ENCODE measurements at places on chromosomes 11 and 22. TPM values are rescaled to one million over a fixed set of nuclear protein-coding genes. Genes with fewer than 3 reads are reported as not detected.
A peak's percentile ranks its signal among the peaks of the same experiment; 100 is the strongest.

Gene FOLR3
- total RNA-seq, result not detected

Gene OR51B5
- 0.78 TPM for total RNA-seq

Gene HTR3B
- total RNA-seq, result not detected

Gene PLEKHB1
- total RNA-seq, result 40.4 TPM

Gene PYGM
- 2.4 TPM for total RNA-seq

Gene KCNJ1
- not detected for total RNA-seq

Gene POU2AF3
- total RNA-seq, result 2.2 TPM

Gene MYRF
- 30.3 TPM for total RNA-seq

DNA sequence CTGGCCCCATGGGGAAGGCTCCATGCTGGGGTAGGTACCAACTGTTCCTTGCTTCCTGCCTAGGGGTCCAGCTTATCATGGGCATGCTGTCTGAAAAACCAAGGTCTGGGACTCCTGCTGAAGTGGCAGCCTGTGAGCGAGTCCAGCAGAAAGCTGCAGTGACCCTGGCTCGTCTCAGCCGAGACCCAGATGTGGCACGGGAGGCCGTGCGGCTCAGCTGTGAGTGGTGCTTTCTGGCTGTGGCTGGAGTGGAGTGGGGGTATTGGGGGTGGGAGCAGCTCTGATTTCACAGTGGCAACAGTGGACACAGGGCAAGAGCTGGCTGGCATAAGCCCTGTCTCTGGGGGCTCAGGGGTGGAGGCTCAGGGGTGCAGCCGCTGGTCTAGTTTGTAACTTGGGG lies 124.1 kb downstream of the INSC start:
- DNase-seq, result no peak

DNA sequence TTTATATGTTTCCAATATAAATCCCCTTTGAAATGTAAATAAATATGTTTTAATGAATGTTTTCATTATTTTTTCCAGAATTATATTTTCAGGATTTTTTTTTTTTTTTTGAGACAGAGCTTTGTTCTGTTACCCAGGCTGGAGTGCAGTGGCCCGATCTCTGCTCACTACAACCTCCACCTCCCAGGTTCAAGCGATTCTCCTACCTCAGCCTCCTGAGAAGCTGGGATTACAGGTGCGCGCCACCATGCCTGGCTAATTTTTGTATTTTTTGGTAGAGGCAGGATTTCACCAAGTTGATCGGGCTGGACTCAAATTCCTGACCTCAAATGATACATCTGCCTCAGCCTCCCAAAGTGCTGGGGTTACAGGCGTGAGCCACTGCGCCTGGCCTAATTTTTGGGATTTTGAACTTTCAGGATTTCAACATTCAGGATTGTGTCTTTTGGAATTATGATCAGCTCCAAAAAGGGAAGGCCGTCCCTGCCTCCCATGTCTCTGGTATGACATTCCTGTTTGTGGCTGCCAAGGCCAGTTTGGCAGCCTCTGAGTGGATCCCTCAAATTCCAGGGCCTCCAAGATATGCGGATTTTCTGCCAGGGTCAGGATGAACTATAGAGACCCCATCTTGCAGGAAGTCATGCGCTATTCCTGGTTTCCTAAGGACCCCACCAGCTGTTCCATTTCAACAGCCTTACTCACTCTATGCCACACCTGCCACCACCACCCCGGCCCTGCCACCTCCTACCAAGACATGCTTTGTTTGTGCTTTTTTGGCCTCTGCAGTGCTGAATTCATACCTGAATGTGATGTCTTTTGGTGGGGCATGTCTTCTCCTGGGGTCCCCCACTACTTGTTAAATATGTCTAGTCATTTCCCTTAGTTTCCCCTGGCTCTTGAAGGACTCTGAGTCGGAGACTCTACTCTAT lies 21.9 kb upstream of the TMPRSS4 start:
- DNase-seq, result no peak

DNA sequence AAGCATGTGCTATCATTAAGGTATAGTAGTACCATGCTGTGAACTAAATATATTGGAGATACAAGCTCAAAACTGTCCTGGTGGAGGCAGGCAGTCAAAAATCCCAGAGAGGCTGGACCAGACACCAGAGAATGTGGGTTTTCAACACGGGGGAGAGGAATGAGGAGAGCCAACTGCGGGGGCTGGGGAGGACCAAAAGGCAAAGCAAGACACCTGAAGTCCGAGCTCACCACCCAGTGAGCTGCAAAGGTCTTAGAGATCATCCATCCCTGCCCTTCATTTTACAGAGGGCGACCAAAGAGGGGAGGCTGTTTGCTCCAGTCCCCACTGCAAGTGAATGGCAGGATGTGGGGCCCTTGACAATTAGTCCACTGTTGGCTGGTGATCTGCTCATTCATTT lies 10.0 kb downstream of the RIBC2 start:
- DNase-seq, result no peak

DNA sequence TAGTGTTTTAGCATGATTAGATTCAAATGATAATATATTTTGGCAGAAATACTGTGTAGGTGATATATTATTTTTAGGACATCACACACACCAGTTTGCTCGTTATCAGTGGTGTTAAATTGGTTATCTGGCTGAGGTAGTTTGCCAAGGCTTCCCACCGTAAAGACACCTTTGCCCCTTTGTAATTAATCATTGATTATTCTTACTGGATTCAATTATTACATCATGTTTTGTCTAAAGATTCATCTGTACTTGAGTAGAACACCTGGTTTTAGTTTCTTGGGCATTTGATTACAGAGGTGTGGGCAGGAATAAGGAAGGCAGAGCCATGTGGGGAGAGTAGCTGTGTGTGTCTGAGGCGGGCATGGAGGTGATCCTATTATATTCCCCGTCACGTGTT lies 39.5 kb upstream of the ST14 start:
- DNase-seq, result no peak

DNA sequence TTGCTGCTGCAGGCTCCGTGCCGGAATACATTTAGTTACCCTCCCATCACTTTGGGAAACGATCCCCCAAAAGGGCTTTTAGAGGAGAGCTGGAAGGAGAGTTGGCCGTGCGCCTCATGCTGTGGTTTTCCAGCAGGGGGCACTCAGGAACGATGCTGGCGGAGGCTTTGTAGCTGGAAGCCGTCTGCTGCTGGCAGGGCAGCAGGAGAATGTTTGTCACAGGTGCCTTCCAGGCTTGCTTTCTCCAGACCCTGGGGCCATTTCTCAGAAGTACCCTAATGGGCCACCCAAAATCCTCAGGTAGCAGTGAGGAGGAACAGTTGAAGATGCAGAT lies 30.0 kb upstream of the CABP7 start:
- DNase-seq, result peak; percentile 92

- no peak for DNase-seq
These were observed 153.4 kb downstream of the CACNA1I start for GRCh38 chr22:39723899-39724351.

DNA sequence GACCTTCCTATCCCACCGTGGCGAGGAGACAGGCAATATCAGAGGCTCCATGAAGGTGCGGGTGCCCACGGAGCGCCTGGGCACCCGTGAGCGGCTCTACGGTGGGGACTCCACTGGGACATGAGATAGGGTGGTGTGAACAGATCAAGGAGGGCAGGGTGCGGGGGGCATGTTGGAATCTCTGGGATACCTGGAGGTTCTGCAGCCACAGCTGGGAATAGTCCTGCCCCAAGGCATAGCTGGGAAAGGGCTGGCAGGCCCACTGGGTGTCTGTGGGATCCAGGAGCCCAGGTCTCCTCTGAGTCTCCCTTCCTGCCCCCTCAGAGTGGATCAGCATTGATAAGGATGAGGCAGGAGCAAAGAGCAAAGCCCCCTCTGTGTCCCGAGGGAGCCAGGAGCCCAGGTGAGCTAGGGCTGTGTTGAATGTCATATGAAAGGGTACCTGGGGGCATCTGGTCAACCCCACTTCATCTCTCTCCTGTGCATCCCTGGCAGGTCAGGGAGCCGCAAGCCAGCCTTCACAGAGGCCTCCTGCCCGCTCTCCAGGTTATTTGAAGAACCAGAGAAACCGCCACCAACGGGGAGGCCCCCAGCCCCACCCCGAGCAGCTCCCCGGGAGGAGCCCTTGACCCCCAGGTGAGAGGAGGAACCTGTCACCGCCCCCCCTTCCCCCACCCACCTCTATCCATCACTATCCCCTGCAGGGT lies 8.5 kb downstream of the PHOX2A start:
- DNase-seq, result peak; percentile 27

DNA sequence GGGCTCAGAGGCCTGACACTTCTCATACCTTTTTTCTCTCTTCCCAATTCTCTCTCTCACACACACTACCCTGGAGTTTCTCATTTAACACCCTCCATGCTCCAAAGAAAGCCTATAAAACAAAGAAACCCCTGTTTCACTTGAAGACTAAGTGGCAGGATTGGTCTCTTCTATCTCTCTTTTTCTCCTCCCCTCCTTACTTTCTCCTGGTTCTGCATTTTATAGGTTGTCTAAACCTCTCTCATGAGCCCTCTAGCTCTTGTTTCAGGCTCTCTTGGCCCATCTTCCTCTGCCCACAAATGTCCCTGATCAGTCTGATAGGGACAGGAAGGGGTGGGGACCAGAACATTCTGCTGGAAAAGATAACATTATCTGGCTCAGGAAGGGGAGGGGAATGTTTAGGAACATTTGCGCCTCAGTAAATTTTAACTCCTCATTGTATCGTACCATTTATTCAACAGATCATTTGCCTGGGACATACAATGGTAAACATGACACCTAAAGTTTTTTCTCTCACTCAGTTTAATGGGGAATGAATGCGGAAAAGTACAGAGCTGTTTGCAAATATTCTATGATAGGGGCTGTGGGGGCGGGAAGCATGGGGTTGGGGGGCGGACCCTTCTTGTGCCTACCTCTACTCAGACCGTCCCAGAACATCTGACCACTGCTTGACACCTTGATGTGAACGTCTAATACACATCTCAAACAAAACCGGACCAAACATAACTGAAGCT lies 10.8 kb downstream of the CRYBA4 start:
- no peak for DNase-seq

DNA sequence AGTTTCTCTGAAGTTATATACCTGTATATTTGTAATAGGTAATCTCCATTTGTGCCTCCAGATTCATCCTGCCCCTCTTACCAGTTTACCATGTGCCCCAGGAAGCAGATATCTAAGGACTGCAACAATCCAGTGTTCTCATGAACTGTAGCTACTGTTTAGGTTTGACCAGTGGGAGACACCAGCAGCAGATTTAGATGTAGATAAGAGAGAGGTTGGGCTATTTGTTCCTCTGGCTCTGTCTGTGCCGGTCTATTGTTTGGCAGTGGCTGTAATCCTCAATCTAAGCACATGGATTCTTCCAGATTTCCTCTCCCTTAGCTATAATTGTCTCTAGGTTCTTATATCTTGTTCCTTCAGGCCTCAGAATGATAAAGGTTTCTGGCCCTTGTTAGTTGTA lies 88.4 kb downstream of the ANO3 start:
- DNase-seq, result peak; percentile 53

GRCh38 chr22:26753125-26753862 lies 95.9 kb downstream of the MIAT start:
- DNase-seq, result no peak

- no peak for DNase-seq
These were observed 13.0 kb upstream of the MALAT1 start for GRCh38 chr11:65485920-65486219.

- DNase-seq, result no peak
These were observed 155.2 kb downstream of the DCDC1 start for GRCh38 chr11:31214372-31214771.

GRCh38 chr22:31586137-31586920 lies 75.7 kb downstream of the PISD start:
- no peak for DNase-seq

GRCh38 chr22:32080904-32081303 lies 37.8 kb downstream of the SLC5A1 start:
- DNase-seq, result peak; percentile 77
